HT-29 (cell line): ENCODE measurements at places on chromosomes 1 and 21.
A peak's percentile ranks its signal among the peaks of the same experiment; 100 is the strongest.

- no peak for DNase-seq
Observed at GRCh38 chr1:51728611-51729155, 111.8 kb downstream of the OSBPL9 start.

DNA sequence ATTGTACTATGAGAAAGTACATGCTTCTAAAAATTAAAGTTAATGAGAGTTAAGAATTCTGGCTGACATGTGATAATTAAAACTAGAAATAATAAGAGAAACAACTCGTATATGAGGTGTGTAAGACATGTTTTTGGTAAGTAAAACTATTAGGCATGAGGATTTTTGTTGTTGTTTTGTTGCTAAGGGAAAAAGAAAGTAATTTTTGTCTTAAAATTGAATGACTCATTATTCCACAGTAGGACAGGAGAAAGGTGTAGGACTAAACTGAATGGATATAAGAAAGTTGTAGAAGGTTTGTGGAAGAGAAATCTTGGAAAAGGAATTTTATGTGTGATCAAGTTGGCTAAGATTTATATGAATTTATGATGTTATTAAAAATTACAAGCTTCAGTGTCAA is 54.8 kb downstream of the TBX19 start:
- no peak for DNase-seq

GRCh38 chr1:65264197-65264929 is 45.0 kb upstream of the DNAJC6 start:
- no peak for DNase-seq

GRCh38 chr1:29235955-29236711 is at the start of gene PTPRU:
Gene PTPRU (plus strand): TSS chr1:29236522. CDS start chr1:29236645, 123 bp downstream.
- DNase-seq = peak; percentile 57

DNA sequence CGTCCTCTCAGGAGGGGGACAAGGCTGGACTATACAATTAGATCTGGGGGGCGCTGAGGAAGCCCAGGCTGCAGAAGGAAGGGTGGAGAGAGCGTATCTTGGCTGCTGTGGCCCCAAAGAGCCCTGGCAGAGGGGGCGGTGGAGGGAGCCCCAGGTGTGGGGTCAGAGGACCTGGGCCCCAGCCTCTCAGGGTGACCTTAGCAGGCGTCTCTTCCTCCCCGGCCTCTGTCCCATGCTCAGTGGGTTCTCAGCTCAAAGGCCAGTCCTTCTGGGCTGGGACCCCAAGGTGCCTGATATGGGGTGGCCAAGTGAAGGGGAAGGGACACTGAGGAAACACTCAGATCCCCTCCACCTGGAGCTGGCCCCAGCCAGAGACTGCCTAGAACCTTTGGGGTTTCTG is 1.8 kb downstream of the FAM131C start:
- DNase-seq = no peak

DNA sequence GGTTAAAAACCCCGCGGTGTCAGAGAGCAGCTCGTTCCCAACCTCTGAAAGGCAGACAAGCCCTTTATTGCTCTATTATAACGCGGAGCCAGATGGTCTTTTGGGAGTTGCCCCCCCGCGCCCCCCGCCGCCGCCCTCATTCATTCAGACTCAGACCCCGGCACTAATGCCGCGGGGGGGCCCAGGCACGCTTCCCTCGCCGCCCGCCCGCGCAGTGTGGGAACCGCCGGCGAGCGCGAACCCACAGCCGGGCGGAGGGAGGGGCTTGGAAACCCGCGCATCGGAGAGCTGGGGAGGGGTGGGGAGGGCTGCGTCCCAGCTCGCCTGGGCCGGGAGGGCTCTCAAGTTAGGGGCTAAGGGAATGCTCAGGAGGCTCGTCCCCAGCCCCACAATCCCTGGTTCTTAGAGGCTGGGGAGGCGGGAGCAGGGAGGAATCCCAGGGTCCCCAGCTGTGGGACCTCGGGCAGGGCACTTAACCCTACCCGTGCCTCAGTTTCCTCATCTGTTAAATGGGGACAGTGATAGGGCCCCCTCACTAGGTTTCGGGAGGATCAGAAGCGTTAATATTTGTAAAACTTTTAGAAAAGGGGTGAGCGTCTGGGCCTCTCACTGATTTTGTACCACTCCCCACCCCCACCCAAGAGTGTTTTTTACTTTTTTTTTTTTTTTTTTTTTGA is 10.9 kb upstream of the HES5 start:
- DNase-seq = no peak

DNA sequence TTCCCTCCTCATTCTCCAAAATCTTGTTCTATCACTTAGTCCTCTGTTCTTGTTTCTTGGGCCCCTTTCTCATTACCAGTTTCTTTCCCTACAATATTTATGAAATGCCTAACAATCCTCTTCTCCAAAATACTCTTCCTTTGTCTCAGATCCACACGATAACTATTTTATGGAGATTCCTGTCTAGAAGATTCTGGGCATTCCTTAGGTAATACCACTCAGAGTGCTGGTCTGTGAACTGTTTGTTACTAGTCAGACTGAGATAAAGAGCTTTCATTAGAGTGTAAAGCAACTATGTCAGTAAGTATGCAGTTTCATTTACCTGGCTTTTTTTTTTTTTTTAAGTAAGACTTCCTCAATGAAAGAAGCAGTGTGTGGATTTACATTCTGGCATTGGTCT is 18.1 kb upstream of the RCOR3 start:
- DNase-seq = no peak

DNA sequence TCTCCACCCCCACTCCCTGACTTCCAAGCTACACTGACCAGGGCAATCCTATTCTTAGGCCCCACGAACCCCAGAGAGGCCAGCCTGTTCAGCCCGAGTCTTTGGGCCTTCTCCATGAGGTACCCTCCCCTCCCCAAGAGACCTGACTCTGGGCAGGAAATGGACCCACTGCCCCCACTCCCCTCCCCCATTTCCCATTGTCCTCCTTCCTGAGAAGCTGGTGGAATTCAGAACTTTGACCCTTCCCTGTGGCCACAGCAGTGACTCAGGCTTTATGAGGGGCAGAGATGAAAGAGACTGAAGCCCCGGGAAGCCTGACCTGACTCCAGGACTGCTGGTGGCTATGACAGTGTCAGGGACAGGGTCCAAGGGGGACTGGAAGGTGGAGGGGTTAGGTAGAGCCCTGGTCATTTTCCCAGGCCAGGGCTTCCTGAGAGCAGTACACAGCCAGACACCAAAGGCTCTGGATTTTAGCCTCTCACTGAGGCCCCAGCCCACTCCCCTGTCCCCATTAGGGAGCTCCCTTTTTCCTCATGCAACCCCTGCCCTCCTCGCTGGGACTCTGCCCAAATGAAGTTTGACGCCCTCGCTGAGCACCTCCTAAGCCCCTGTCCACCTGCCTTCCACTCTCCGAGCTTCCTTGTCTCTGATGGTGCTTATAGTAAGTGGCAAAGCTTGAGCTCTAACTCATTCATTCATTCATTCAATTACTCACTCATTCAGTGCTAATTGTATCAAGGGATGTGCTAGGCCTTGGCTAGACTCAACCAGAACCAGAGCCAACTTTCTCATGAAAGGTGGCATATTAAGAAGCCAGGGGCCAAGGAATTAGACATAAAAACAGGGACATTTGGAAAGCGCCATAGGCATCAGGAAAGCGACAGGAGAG is 3.0 kb downstream of the CRYBG2 start:
- DNase-seq = peak; percentile 71

DNA sequence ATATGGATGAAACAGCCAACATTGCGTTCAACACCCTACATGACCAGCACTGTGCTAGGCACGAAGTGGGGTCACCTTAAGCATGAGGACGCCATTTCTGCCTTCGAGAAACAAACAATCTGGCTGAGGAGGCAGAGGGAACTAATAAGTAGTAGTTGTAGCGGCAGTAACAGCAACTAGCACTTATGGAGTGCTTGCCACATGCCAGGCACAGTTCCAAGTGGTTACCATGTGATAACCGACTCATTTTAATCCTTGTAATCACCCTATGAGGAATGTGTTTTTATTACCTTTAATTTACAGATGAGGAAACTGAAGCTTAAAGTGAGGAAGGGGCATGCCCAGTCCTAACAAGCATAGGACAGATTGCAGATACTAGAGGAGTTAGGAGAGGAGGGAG is 33.7 kb downstream of the KCND3 start:
- DNase-seq = no peak

- no peak for DNase-seq
Observed at GRCh38 chr1:47224676-47225399, 7.2 kb downstream of the TAL1 start.

DNA sequence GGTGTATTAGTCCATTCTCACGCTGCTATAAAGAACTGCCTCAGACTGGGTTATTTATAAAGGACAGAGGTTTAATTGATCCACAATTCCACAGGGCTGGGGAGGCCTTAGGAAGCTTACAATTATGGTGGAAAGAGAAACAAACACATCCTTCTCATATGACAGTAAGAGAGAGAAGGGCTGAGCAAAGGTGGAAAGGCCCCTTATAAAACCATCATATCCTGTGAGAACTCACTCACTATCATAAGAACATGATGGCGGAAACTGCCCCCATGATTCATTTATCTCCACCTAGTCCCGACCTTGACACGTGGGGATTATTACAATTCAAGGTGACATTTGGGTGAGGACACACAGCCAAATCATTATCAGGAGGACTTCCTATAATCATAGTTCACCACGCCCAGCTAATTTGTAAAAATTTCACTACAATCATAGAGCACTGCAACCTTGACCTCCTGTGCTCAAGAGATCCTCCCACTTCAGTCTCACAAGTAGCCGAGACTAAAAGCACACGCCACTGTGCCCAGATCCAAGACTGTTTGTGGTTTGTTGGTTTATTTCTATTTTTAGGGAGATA is 164.9 kb downstream of the RERE start:
- no peak for DNase-seq

DNA sequence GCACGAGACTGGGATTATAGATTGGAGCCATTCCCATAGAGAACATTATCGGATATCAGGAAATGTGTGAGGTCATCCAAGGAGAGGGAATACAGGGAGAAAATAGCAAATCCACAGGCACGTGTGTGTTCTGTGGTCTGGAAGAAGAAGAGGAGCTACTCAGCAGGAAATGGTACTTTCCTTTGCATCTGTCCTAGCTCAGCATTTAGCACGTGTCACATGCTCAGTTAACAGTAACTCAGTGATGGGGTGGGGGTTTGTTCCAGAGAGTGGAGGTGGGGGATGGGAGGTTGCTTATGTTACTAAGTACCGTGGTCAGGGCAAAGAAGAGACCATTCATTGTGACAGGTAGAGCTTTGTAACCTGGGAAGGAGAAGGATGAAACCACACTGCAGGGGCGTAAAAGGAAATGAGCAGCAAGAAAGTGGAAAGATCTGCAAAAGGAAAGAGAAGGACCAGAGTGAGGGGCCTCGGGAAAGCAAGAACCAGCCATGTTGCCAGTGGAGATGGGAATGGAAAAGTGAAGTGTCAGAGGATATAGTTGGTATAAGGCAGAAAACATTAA is 100.4 kb downstream of the ATP5PO start:
- no peak for DNase-seq

DNA sequence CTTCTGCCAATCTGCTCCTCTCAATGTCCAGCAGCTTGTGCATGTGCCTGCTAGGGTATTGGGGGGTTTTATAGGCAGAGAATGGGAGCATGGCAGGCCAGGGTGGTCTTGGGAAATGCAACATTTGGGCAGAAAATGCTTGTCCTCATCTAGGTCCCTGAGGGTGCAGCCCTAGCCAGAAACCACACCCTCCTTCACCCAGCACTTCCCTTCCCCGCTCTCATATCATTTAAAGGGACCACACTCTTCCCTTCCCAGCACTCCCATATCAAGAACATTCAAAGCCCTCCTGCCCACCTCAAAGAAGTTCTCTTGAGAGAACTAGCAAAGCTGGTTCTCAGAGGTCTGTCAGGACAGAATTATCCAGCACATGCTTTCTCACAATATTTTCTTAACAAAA is 62.1 kb downstream of the HSD3B1 start:
- no peak for DNase-seq

DNA sequence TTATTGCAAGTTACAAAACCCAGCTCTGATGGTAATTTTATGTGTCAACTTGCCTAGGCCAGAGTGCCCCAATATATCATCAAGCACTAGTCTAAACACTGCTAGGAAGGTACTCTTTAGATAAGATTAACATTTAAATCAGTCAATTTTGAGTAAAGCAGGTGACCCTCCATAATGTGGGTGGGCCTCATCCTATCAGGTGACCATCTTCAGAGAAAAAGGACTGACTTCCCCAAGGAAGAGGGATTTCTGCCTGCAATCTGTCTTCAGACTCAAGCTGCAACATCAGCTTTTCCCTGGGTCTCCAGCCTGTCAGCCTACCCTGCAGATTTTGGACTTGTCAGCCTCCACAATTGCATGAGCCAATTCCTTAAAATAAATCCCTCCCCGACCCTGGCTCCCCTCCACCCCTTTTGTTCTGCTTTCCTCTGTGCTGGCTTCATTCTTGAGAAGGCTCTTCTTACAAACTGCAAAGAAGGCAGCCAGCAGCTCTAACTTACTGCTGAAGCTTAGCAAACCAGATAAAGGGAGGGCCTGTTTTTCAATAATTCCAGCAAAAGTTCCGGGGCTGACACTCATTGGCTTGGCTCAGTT is 56.4 kb upstream of the RUNX3 start:
- DNase-seq = no peak

- no peak for DNase-seq
Observed at GRCh38 chr1:231035799-231036198, 4.3 kb downstream of the FAM89A start.

- peak; percentile 47 for DNase-seq
Observed at GRCh38 chr1:223776075-223776814, 63.9 kb downstream of the CAPN2 start.

GRCh38 chr1:198917226-198917625 is 278.4 kb downstream of the PTPRC start:
- DNase-seq = no peak

DNA sequence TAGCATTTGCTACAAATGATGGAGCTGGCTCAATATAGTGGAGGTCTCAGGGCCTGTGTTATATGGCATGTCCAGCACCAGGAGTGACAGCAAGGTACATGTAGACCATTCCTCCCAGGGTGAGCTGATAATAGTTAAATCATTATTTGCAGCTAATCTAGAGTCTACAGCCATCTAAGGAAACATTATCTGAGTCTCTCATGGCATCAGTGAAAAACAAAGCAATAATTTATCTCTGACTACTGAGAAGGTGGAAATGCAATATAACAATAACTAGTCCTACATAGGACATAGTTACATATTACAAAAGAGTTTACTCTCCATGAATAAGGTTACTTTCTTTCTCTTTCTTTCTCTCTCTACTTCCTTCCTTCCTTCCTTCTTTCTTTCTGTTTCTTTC is 143.4 kb upstream of the KCNK2 start:
- no peak for DNase-seq

GRCh38 chr1:175499595-175500382 is 243.6 kb downstream of the TNR start:
- no peak for DNase-seq

DNA sequence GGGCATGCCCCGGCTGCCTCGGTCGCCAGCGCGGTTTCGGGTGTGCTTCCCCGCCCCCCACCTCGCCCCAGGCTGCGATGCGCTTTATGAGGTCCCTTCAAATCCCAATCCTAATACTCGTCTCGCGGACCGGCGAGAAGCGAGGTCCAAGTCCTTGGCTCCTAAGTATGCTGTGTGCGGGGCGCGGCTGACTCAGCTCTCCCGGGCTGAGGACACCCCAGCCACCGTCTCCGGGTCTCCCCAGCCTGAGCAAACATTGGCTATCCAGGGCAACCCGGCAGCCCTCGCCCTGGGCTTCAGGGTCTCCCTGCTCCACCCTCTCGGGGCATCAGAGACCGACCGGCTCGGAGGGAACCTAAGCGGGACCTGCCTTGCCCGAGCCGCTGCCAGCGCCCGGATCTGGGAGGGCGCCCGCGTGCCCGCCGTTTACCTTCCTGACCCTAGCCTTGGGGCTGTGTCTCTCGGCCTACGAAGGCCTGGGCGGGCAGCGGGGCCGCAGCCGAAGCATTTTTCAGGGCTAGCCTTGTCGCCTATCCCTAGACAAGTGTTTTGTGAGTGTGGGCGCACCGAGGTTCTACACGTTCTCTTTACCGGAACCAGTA is 1.2 kb downstream of the ITPKB start:
- DNase-seq = peak; percentile 60

- DNase-seq = peak; percentile 66
Observed at GRCh38 chr1:11804666-11805421, 920 bp downstream of the MTHFR start.
